ENCODE measurements at places on chromosomes 7 and 10.

- DNase-seq = no peak
Observed at GRCh38 chr7:5696346-5697110, 84.9 kb downstream of the RNF216 start.

DNA sequence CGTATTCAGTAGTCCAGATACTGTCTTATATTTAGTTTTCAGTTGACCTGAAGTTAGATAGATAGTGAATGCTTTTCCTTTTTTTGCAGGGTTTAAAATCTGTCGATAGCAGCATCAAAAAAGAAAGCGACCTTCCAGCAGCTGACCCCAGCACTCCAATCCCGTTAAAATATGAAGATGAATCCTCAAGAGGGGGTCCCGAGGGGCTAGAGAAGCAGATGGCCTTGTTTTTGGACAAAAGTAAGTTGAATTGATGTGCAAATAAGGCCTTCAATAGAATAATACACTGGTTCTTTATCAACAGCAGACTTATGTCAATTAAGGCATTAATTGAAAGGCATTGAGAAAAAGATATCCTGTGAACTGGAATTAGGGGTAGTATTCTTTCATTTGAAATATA, 18.7 kb downstream of the EDRF1 start:
- no peak for DNase-seq

GRCh38 chr7:84529480-84530205, 335.1 kb upstream of the SEMA3A start:
- DNase-seq = no peak

GRCh38 chr10:351770-352334, 216.6 kb downstream of the ZMYND11 start:
- DNase-seq = no peak

DNA sequence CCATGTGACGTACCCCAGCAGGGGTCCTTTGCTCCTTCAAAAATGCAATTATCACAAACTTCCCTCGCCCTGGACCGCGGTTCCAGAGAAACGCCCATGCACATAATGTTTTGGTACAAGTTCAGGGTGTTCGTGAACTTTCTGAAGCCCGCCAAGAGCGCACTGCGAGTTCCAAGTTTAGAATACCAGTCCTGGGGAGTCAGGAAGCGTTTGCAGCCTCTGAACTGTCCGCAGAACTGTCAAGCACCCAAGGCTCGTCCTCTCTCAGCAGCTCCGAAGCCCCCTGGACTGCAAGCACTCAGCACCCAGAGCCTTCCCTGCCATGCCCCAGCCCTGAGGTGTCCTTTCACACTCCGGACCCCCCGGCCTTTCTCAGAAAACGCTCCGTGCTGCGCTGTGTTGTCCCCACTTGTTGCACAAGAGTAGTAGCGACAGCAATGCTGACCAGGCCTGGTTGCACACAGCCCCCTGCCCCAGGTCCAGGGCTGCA, 30.3 kb downstream of the CALML3 start:
- DNase-seq = no peak

DNA sequence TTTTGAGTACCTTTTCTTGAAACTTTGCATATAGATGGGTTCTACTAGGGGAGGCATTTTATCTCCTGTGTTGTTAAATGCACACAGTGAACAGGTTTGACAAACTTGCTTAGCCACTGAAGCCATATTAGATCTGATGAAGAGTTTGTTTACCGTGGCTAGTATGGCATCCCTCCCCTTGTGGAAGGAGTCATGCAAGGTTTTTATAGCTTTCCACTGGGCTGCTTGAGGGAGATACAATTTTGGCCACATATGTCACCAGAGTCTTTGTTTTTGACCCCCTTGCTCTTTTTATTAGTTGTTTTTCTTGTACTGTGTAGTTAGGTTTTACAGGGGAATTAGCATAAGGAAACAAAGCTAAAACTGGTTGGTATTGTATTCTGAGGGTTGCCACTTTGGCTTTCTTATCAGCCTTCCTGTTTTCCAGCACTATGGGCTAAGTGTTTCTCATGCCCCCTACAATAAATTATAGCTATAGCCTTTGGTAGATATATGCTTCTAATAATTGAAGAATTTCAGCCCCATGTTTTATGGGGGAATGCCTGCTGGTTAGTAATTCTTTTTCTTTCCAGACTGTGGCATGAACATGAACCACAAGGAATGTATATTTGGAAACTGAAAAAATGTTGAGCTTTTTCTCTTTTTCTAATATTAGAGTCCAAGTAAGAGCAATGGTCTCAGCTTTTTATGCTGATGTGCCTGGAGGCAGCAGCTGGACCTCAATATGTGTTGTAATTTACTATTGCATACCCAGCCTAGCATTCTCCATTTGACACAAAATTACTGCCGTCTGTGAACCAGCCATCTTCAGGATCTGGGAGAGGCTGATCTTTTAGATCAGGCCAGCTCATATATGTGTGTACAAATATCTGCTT, 18.4 kb upstream of the STEAP2 start:
- no peak for DNase-seq

GRCh38 chr10:86644152-86644793, 10.1 kb upstream of the OPN4 start:
- no peak for DNase-seq

DNA sequence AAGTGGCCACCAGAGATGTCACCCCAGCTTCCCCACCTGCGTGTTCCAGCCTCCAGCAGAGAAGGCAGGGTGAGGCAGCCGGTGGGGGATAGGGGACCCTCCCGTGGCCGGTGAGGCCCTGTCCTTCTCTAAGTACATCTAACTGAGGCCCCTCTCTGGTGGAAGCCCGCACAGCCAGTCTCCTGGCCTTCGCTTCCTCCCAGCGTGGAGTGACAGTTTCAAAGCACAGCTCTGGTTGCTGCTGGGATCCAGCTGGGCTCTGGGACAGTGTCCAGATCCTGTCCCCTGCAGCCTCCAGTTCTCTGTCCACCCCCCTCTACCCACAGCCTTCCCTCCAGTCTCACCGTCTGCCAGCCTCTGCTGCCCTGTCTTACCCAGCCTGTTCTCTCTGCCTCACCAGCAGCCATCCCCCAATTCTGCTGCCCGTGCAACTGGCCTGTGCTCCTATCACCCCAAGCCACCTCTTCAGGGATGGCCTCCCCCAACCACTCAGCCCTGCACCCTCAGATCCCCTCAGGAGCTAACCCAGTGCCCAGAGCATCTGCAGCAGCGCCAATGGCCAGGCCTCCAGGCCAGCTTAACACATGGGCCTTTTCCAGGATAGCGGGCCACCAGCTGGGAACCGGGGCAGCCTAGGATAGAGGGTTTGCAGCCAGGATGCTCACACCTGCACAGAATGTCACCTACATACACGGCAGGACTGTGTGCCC, 16.3 kb upstream of the SH2B2 start:
- no peak for DNase-seq

DNA sequence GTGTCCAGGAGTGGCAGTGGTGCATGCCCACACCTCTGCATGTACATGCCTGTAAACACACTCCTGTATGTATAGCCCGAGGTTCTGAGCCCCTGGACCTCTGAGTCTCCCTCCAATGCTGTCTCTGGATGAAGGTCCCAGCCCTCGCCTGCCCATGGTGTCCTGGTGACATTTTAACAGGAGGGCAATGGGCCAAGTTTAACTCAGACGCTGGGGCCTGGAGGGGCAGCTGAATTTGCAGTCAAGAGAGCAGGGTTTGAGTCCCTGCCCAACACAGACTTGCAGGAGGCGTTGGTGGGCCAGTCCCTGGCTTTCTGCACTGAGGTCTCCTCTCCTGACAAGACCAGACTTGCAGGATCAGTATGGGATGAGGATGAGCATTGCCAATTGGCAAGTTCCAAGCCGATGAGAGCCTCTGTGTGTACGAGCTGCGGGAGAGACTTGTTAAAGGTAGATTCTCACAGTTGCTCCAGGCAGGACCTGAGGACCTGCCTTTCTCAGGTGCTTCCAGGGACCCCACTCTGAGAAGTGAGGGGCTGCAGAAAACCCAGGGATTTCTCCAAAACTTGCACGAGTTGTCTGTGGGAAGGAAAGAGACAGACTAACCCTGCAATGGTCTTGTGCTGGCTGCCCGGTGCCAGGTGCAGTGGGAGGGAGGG, 141.9 kb downstream of the ELFN1 start:
- DNase-seq = no peak

DNA sequence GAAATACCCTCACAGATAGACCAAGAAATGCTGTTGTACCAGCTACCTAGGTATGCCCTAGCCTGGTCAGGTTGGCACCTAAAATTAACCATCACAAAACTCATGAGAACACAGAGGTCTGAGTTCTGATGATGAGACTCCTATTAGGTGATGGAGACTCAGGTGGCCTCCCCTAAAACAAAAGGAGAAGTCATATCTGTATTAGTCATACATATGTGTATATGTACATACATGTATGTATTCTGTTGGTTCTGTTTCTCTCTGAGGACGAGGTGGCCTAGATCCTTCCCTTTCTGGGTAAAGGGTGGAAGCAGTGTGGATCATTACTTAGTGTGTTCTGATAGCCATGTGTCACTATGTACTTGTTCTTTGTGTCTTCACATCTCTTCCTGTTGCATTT, 207.2 kb upstream of the PRSS1 start:
- no peak for DNase-seq

GRCh38 chr7:26180792-26181198, 19.8 kb downstream of the HNRNPA2B1 start:
- DNase-seq = no peak

GRCh38 chr7:79979437-79979836, 155.2 kb upstream of the GNAI1 start:
- no peak for DNase-seq

DNA sequence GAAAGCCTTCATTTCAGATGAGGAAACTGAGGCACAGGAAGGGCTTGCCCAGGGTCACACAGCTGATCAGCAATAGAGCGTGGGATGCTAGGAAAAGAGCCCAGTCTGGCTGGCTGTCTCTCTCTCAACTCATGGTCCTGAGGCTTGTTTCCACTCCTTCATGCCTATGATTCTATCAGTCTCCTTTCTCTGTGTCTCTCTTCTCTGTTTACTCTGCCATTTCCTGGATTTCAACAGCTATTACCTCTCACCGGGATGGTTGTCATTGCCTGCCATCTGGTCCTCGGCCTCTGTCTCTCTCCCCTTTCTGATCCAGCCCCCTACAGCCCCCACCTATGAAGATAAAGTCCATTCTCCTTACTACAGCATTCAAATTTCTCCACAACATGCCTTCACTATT, 93.3 kb upstream of the AGBL3 start:
- DNase-seq = no peak

GRCh38 chr10:51860257-51860656, 160.9 kb upstream of the CSTF2T start:
- DNase-seq = no peak

GRCh38 chr7:132368246-132368900, 207.9 kb downstream of the PLXNA4 start:
- DNase-seq = no peak

DNA sequence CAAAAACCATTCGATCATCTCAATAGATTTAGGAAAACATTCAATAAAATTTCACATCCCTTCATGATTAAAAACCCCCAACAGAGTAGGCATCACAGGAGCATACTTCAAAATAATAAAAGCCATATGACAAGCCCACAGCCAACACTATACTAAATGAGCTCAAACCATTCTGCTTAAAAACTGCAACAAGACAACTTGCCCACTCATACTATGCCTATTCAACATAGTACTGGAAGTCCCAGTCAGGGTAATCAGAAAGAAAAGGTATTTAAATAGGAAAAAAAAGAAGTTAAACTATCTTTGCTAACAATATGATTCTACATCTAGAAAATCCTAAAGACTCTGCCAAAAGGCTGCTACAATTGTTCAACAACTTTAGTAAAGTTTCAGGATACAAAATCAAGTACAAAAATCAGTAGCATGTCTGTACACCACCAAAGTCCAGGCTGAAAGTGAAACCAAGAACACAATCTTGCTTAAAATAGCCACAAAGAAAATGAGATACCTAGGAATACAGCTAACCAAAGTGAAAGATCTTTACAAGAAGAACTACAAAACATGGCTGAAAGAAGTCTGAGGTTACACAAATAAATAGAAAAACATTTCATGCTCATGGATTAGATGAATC, 882.6 kb downstream of the GRM8 start:
- DNase-seq = no peak

GRCh38 chr10:56606202-56606601, 245.1 kb upstream of the ZWINT start:
- DNase-seq = no peak

GRCh38 chr10:77609781-77610272, 27.8 kb downstream of the KCNMA1 start:
- no peak for DNase-seq

Measured in activated CD4-positive, alpha-beta T cell treated with anti-CD3 and anti-CD28 coated beads for 1 hour (primary cell).